NCI-H510A (cell line): ENCODE measurements at places on chromosomes 3 and 15.

- DNase-seq = no peak
Observed at GRCh38 chr3:197615430-197615829, 59.7 kb upstream of the BDH1 start.

DNA sequence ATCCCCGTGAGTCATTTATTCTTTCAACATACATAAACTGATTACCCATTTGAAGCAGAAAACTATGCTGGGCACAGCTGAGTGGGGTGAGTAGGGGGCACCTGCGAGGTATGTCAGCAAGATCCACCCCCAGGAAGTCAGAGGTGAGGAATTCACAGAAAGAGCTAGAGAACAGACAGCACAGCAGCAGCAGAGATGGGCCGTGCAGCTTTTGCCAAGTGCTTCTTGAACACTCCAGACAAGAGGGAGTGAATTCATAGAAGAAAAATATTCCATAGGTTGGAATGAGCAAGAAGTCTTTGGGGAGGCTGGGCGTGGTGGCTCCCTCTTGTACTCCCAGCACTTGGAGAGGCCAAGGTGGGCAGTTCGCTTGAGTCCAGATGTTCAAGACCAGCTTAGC, 9.4 kb upstream of the ADCY5 start:
- DNase-seq = no peak

- DNase-seq = no peak
Observed at GRCh38 chr3:36695769-36696137, 68.6 kb downstream of the DCLK3 start.

DNA sequence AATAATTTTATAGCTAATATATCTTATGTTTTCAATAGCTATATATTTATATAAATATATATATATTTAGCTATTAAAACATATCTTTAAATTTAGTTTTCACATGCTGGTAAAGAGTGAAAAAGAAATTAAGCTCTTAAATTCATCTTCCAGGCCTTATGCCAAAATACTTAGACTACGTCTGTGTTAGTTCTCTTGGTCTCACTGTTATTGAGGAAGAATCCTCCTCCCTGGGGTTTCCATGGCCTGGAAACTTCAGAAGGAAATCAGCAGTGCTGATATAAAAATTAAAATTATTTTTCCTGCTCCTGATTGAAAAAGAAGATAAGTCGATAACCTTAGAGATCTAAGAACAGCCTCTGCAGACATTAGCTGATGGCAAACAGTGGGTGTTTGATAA, 225.1 kb upstream of the LMCD1 start:
- DNase-seq = no peak

- no peak for DNase-seq
Observed at GRCh38 chr3:149626671-149627070, 31.2 kb downstream of the WWTR1 start.

GRCh38 chr3:58518291-58518789, 18.6 kb downstream of the ACOX2 start:
- DNase-seq = no peak

DNA sequence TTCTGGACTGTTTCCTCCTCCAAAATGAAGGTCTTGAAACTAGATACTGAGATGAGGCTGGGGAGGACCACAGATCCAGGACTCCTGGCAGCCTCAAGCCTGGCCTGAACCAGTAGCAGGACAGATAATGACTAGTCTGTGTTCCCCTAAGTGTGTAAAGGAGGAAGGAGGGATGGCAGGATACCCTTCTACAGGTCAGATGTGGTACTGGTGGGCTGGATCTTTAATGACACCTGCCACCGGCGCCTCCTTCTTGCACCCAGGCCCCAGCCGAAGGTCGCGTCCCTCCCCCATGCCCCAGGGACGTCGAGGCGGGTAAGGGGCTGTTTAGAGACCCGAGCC, 556 bp downstream of the USP19 start:
- DNase-seq = no peak

- DNase-seq = no peak
Observed at GRCh38 chr3:127796045-127796830, 26.1 kb downstream of the MGLL start.

- DNase-seq = no peak
Observed at GRCh38 chr3:128504963-128505730, 12.1 kb upstream of the GATA2 start.

DNA sequence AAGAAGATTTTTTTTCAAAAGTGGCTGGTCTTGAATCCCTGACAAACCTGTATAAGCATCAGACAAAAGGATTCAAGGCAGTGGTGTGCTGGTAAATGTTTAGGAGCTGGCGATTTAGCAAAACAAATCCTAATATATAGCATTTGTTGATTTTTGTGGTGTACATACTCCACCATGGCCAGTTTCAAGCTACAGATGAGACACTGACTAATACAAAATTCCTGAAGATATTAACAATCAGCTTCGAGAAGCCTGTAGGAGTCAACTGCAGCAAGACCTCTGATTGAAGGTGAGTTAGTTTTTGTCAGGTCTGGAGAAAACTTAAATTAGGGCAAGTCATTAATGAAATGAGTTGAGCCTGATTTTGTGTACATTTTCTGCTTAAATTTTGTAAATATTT, 6.7 kb downstream of the STRIT1 start:
- DNase-seq = no peak

- no peak for DNase-seq
Observed at GRCh38 chr15:81339321-81339720, 15.4 kb upstream of the STARD5 start.

- DNase-seq = no peak
Observed at GRCh38 chr3:173863551-173863950, 466.0 kb downstream of the NLGN1 start.

DNA sequence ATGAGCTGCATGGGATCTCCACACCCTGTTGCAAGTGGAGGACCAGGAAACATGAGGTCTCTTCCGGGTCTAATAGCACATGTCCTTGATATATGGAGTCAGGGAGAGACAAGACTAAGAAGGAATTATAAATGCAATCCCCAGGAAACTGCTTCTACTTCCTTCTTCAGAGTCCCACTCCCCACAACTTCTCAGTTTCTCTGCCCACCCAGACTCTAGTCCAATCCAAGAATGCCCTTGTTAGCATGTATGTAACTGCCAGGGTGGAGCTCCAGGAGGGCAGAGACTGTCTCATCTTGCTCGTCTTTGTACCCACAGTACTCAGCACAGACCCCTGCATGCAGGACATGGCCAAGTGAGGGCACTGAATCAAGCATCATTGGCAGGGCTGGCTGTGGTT, 8.3 kb downstream of the DAPK2 start:
- DNase-seq = no peak

- no peak for DNase-seq
Observed at GRCh38 chr3:11140030-11140712, 14.1 kb upstream of the HRH1 start.

GRCh38 chr3:63762934-63763550, 56.1 kb upstream of the C3orf49 start:
- no peak for DNase-seq

- no peak for DNase-seq
Observed at GRCh38 chr3:6526861-6527260, 334.1 kb upstream of the GRM7 start.

DNA sequence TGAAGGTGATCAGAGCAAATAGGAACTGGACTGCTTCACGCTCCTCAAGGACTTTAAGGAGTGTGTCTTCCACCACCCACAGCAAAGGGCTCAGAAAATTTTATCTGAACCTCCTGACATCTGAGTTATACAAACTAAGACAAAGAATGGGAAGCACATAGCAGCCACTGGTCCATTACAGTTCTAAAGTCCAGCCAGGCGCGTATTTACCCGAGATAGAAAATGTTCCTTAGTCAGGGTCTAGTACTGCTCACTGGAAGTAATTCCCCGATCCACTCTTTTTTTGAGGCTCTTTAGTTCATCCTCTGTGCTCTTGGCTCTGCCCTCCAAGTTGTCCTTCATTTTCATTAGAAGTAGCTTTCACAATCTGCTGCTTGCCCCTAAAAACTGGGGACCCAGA, 88.5 kb upstream of the GOLGA8J start:
- no peak for DNase-seq
